ENCODE measurements at places on chromosomes 6 and 20. TPM values are rescaled to one million over a fixed set of nuclear protein-coding genes. Genes with fewer than 3 reads are reported as not detected.
A peak's percentile ranks its signal among the peaks of the same experiment; 100 is the strongest.

The VSTM2L gene
- total RNA-seq, result 1.4 TPM

The PKIB gene
- total RNA-seq, result 4.1 TPM

The SEMG1 gene
- not detected for total RNA-seq

The HINT3 gene
- 22.0 TPM for total RNA-seq

GRCh38 chr20:11993886-11994461 is 76.3 kb downstream of the BTBD3 start:
- DNase-seq, result no peak

The ZSCAN9 gene
- 14.0 TPM for total RNA-seq

GRCh38 chr6:163348789-163349680 is 65.5 kb upstream of the QKI start:
- no peak for DNase-seq

The MUCL3 gene
- 0.43 TPM for total RNA-seq

The GJA10 gene
- total RNA-seq, result not detected

DNA sequence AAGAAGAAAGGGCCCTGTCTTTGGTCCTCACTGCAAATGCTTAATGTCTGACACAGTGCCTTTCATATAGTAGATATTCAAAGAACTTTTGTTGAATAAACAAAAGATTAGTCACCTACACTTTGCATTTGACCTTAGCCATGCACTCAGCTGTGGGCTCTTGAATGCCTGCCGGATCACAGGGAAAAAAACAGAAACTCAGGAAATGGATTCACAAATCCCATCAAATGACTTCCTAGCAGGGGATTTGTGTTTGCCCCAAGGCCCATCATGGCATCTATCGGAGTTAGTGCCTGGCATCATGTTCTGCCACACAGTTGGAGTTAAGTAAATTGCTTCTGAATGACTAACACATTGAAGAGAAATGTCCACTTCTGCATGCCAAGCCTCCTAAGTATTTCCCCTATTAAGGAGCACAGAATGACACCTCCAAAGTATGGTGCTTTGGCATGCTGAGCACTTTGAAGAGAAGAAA is 72.3 kb upstream of the DST start:
- DNase-seq, result peak; percentile 94

GRCh38 chr20:34403908-34404307 is 40.8 kb downstream of the ITCH start:
- no peak for DNase-seq

- no peak for DNase-seq
Measured at GRCh38 chr20:56428410-56428809, 16.4 kb downstream of the CASS4 start.

- DNase-seq, result no peak
Measured at GRCh38 chr6:47532981-47533585, 55.5 kb downstream of the CD2AP start.

DNA sequence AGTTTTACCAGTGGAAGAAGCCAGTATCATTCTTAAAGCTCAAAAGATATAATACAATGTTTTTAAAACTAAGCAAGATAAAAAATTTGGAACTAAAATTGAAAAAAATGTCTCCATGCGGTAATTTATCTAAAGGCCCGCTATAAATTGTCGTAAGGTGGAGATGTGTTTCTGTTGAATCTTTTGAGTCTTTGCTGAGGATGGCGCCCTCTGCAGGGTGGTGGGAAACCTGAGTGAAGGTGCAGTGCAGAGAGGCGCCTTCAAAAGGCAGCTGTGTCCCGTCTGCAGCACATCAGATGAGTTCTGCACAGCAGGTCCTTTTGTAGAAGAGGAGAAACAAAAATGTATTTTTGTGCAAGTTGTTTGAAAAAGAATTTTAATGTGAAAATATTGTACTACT is 29.4 kb upstream of the KIF25 start:
- peak; percentile 5 for DNase-seq

The GATA5 gene
- 4.7 TPM for total RNA-seq

DNA sequence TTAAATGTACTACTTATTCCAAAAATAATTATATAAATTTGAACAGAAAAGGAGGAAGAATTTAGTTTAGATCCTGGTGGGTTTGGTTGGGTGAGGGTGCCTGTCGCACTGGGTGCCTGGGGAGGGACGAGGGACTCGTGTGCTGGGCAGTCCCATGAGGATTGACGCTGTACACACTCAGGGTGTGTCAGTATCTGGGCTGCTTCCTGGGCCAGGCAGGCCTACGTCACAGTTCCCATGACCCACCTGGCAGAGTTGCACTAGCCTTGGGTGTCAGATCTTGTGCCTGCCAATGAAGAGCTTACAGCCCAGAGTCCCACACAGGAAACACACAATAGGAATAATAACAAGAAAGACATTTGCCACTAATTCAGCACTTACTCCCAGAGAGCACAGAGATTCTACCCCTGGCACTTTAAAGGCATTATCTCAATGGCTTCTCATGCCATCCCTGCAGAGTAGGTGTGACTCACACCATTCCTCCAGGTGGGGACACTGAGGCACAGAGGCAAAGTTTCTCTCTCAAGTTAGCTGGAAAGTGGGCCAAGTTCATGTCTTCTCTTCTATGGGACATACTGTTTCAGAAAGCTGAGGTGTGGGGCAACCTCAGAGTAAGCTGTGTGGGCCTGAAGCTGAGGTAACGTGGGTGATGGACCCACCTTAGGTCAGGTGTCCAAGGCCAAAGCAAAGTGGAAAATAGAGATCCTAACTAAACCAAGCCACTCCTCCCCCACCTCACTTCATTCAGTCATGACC is 1.3 kb upstream of the SDCBP2 start:
- no peak for DNase-seq

The TMEM74B gene
- total RNA-seq, result 0.72 TPM

DNA sequence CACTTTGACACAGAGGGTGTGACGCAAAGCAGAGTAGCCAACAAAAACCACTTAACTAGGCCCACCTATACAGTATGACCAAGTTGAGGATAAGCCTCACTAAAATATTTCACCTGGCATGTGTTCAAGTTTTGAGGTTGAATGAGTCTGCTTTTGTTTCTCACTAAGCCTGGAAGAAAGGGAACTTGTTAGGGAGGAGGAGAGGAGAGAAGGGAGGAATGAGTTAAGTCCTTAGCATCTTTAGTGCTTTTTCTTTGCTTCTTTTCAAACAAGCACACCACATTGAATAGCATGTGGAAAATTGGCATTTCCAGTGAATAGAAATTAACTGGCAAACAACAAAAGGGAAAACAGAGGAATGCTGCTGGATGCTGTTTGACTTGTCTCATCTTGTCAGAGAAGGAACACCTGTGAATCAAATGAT is 461.9 kb downstream of the GJA1 start:
- no peak for DNase-seq

DNA sequence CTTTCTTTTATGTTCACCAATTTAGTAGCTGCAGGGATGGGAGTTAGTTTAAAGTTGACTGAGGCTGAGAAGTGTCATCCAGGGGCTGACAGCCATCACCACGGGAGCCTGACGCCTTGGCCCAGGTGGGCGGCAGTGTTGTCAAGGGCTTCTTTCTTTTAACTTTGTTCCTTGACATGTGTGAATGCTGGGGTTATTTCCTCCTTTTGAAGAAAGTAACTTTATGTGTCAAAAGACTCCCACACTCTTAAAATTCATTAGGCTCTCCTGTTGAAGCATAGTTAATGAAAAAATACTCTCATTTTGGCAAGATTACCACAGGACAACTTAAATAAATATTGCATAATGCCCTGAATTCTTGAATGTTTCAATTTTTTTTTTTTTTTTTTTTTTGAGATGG is 50.0 kb downstream of the SASH1 start:
- no peak for DNase-seq

DNA sequence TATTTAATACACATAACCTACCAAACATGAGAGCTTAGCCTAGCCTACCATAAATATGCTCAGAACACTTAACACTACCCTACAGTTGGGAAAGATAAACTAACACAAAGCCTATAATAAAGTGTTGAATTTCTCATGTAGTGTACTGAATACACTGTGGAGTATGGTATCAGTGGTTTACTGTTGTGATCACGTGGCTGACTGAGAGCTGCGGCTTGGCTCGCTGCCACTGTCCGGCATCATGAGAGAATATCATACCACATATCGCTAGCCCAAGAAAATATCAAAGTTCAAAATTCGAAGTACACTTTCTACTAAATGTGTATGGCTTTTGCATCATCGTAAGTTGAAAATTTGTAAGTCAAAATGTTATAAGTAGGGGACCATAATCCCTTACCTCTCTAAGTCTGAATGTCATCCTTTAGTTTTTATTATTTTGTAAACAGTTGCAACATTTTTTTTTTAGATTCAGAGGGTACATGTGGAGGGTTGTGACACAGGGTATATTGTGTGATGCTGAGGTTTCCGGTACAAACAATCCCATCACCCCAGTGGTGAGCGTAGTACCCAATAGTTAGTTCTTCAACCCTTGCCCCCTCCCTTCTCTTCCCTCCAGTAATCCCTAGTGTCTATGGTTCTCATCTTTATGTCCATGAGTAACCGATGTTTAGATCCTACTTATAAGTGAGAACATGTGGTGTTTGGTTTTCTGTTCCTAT is 14.6 kb upstream of the TAAR1 start:
- no peak for DNase-seq

GRCh38 chr6:163416557-163417253 is 2.2 kb downstream of the QKI start:
- DNase-seq, result peak; percentile 61

The PGBD1 gene
- 12.0 TPM for total RNA-seq
